T-helper 9 cell (primary cell): ENCODE measurements at places on chromosomes 1 and 21.

DNA sequence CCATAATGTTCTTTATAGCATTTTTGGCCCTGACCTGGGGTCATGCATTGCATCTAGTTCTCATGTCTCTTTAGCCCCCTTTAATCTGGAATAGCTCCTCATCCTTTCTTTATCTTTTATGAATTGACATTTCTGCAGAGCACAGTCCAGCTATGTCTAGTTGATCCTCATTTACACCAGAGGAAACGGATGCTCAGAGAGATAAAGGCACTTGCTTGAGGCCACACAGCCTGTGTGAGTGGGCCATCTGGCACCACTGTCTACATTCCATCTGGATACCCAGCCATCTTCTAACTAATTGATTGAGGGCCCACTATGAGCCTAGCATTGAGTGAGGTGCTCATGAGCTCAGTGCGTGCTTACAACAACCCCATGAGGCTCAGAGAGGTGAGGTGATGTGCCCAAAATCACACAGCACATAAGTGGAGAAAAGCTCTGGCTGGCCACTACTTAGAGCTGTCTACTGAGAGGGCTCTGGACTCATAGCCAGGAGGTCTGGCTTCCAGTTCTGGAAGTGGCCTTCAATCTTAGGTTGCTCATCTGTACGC lies 3.5 kb downstream of the HPCA start:
- DNase-seq, result no peak

GRCh38 chr1:224782281-224783000 lies 147.0 kb upstream of the DNAH14 start:
- DNase-seq, result no peak

DNA sequence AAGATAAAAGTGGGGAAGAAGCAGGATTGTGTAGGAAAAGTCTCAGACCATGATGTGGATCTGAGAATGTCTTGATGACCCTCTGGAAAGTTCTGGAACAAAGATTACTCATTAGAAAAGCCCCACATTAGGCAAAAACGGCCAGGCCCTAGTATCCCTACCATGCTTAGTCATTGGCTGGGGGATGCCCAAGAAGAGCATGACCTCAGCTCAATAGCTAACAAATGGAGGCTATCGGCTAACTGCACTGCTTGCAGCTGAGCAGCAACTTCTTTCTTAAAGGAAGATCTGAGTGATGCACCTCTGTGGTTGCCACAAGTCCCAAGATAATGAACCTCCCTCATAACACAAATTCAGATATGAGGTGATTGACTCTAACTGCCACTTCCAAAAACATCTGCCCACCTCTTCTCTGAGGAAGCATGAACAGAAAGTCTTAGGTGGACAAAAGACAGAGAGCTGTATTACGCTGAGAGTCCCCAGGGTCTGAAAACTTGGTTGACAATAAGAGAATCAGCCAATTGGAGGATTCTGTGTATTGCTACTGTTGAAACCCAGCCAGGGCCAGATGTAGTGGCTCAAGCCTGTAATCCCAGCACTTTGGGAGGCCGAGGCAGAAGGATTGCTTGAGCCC lies 64.6 kb upstream of the AK4 start:
- DNase-seq, result no peak

DNA sequence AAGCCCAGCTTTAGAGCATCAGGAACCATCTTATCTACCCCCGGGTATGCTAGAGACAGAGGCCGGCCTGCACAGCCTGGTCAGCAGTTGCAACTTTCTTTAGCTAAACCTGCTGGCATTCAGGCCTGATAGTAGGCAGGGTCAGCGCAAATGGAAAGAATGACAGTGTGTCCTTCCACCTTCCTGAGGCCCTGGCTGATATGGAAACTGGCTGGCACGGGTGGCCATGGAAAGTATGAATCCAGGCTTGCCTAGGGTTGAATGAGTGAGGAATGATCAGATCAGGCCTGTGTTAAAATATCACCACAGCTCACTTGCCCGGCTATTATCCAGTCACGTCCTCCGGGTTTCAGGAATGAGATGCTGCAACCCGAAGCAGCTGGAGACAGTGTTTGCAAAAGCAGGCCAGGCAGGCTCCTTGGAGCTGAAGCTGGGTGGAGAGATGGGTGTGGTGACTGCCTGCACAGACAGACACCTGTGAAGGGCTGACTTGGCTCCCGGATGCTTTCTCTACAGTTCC lies 34.7 kb downstream of the RCAN1 start:
- DNase-seq, result no peak

GRCh38 chr1:201807958-201808632 lies 20.9 kb upstream of the IPO9 start:
- DNase-seq, result no peak

DNA sequence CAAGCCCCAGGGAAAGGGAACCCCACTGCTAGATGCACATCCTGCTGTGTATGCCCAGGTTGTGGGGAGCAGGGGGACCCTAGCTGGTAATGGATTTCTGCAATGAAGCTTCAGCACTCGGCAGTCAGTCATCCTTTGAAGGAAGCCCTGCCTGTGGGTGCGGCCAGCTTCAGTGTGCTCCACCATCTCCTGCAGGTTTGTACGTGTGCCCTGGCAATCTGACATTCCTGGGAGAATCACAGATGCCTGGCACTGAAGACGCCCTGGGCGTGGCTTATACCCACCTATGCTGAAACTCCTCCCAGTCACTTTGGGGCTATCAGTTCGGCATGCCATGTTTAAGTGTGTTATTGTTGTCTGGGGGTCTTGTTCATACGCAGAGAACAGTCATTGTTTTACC lies 6.8 kb downstream of the SPRR5 start:
- no peak for DNase-seq

DNA sequence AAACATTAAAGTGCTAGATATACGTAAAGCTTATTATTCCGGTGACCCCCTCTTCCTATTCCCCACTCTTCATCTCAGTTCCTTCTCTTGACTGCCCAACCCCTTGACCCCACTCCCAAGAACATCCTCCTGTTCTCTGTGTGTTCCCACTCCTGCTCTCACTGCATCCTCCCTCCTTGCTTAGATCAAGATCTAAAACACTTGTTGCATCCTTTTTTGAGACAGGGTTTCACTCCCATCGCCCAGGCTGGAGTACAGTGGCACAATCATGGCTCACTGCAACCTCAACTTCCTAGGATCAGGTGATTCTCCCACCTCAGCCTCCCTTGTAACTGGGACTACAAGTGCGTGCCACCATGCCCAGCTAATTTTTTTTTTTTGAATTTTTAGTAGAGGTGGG lies 13.5 kb downstream of the ATP2B4 start:
- no peak for DNase-seq

DNA sequence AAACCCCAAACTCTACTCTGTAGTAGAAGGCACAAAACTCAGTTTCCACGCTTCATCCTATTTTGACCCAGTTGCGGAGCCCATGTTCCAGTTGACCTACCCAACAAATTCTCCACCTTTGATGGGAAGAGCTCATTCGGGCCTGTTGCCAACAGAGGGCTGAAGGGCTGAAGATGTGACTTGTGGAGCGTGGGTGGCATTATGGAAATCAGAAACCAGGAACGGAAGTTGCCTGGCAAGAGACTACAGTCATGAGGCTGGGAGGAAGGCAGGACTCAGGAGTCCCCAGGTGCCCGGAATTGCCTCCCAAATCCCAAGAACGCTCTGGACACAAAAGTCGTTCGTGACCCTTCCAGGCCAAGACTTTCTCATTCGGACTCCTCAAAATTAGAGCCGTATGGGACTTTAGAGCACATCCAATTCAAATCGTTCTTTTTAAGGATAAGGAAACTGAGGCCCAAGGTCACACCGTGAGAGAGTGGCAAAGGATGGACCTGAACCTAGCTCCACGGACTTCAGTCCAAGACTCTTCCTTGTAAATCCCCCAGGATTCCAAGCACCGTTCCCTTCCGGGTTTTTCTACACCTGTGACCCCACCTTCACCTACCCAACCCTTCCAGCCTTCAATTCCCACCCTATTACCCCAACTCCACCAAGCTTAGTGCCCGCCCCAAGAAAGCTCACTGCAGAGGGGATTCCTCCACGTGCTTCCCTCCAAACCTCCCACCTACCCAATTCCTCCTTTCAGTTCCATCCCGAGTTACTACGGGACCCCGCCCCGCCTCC lies 739 bp downstream of the SMG5 start:
- no peak for DNase-seq

DNA sequence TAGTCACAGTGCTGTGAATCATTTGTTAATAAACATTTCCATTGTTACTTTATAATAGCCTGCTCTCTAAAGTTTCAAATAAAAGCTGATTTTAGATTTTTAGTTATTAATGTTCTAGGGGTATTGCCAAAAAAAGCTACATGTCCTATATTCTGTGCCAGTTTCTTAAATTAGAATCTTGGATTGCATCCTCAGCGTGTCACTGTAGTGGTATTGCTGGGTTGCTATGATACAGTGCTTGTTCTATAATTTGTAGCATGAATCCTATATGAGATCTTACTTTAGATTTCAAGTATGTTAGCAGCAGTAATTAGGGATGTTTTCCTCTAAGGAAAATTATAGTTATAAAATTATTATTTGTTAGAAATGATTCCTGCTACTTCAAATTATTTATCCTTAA lies 16.4 kb downstream of the PPP2R5A start:
- DNase-seq, result no peak

DNA sequence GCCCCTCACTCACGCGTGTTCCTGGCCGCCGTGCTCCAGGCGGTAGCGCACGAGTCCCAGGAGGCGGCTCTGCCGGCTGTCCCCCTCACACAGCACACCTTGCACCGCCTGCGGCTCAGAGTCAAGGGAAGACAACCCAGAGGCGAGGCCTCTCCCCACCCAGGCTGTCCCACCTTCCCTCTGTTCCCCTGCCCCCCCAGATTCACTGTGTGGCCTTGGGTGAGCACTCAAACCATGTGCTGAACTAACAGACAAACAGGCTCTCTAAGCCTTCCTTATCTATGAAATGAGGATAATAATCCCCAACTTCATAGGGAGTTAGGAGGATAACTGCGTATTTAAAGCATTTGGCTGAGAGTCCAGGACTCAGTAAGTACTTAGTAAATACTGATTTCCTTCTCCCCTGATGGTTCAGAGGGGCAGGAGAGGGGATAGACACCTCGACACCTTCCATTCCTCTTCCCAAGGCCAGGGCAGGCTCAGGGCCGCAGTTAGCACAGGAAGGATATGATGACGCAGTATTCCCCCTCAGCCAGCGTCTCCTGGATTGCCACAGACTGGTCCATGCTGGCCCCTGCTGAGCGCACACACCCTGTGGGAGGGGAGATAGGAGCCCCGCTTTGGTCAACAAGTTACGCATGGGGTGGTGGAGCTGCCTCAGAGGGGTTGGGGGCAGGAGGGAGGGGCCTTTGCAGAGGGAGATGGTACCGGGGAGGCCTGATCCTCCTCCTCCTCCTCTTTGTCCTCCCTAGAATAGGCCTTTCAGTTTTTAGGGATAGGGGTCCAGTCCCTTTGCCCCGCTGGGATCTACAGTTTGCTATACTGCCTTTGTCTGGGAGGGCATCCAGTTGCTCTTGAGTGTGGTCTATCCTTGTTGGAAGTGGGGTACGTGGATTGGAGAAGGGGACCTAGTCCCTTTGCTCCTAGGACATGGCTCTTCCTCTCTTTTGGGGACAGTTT lies 830 bp downstream of the INPP5B start:
- no peak for DNase-seq

DNA sequence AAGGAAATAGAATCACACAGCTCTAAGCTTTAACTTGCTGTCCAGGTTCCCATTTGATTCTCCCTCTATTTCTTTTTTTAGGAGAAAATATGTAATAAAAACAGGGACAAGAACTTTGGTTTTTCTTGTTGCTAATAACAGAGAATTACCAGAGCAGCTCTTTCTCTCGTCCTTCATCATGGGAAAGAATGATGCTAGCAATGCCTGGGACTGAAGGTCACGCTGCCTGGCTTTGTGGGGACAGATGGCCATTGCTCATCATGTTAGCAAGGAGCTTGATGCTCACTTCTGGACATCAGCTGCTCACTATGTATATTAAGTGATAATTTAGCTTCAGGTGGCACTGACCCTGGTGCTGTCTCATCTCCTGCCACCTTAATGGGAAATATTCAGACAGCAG lies 77.3 kb upstream of the AKT3 start:
- DNase-seq, result no peak

- DNase-seq, result no peak
These were observed 7.5 kb upstream of the FOXO6 start for GRCh38 chr1:41353744-41354143.

DNA sequence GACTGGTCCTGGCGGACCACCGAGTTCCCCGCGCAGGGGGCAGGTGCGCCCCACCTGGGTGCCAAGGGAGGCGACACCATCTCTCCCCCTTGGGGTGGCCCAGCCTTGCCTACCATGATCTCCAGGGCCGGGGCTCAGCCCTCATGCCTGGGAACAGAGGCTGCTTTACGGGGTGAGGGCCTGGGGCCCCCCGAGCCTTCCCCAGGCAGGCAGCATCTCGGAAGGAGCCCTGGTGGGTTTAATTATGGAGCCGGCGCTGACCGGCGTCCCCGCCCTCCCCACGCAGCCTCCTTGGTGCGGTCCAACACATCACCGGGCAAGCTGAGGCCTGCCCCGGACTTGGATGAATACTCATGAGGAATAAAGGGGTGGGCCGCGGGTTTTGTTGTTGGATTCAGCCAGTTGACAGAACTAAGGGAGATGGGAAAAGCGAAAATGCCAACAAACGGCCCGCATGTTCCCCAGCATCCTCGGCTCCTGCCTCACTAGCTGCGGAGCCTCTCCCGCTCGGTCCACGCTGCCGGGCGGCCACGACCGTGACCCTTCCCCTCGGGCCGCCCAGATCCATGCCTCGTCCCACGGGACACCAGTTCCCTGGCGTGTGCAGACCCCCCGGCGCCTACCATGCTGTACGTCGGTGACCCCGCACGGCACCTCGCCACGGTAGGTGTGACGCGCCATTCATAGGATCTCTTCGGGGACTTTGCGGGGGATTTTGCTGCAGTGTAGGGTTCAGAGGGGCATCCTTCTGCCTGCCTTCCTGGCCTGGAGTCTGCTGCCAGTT lies 38.2 kb downstream of the TP73 start:
- DNase-seq, result no peak

DNA sequence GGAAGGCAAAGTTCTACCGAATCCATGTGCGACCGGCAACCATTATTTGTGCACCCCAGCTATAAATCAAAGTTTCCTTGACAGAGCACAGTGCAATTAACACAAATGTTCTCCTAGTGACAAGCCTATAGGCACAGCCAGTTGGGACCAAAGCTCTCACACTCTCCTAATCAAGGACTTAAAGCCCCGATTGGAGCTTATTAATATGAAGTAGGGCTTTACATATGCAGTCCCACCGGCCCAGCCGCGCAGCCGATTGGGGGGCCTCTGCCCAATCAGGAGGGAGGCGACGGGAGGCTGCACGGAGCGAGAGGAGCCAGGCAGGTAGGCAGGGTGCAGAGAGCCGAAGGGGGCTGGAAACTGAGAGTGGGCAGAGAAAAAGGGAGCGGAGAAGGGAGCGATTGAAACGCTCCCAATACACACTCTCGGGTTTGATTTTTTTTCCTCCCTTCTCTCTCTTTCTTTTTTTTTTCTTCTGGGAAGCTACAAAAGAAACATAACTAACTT lies at the start of gene ESRRG:
Gene ESRRG, minus strand, starts transcription at position 156 of the 507 bp plus-strand sequence. Its CDS starts 130 bp downstream, at position 26.
- DNase-seq, result no peak

DNA sequence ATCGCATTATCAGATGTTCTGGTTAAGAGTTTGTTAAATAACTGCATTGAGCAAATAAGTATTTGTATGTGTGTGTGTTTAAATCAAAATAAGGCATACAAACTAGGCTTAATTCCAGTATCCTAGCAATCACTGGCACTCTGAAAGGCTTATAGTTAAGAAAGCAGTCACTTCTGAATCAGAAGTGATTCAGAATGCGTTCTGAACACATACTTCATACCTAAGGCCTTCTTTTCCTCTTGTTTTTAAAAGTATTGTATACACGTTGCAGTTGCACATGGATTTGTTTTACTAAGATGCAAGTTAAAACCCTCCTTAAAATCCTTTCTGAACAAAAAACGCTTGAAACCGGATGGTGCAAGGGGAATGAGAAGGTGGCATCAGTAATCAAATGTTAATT lies 238.4 kb upstream of the DMRTA2 start:
- DNase-seq, result no peak
